Thymus (tissue), 14 donors: ENCODE measurements at places on chromosomes 3 and 15.
A peak's percentile ranks its signal among the peaks of the same experiment; 100 is the strongest.

DNA sequence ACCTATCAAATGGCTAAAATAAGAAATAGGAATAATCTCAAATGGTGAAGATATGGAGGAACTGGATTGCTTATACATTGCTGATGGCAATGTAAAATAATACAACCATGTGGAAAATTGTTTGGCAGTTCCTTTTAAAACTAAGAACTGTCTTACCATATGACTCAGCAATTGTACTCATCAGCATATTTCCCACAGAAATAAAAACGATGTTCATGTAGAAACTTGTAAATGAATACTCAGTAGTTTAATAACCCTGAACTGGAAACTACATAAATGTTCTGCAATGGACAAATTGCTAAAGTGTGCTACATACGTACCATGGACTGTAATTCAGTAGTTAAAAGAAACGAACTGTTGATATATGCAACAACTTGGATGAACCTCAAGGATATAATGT is 253.9 kb upstream of the RBMS3 start:
- DNase-seq: no peak

- DNase-seq: peak; percentile 71
Observed at GRCh38 chr3:71010726-71011455, 572.6 kb downstream of the FOXP1 start.

DNA sequence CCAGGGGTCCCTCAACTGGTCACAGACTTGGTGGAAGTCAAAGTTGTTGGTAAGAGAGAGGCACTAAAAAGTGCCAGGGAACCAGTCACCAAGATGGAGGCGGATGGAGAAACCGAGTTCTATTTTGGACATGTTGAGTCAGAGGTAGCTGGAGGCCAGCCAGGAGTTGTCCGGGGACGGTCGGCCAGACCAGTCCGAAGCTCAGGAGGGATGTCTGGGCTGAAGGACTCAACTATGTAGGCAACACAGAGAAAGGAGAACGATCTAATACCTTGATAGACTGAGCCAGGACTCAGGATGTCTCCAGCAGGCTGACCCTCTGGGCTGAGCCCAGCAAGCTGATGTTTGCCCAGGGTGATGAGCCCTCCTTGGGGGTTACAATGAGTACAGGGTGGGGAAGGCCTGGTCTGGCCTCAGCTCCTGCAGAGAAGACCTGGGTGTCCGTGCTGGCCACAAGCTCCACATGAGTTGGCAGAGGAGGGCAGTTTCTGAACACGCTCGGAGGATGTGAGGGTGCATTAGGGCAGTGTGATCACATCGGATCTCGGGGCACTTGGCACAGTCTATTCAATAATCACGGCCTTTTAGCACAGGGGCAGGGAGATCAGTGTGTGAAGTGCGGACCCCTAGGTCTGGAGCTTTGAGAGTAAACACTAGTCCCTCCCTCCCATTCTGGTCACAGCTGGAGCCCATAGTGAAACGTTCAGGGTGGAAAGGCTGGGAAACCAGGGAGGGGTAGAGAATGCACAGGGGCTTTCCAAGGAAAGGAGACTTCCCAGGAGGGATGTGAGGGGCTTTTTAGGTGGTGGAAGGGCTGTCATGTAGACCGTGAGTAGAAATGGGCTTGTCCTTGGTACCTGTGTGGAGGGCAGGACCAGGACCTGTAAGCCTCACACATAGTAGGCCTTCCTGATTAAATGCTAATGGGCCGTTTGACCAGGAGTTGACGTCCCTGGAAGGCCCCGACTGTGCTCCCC is 111.9 kb downstream of the ETFA start:
- no peak for DNase-seq

DNA sequence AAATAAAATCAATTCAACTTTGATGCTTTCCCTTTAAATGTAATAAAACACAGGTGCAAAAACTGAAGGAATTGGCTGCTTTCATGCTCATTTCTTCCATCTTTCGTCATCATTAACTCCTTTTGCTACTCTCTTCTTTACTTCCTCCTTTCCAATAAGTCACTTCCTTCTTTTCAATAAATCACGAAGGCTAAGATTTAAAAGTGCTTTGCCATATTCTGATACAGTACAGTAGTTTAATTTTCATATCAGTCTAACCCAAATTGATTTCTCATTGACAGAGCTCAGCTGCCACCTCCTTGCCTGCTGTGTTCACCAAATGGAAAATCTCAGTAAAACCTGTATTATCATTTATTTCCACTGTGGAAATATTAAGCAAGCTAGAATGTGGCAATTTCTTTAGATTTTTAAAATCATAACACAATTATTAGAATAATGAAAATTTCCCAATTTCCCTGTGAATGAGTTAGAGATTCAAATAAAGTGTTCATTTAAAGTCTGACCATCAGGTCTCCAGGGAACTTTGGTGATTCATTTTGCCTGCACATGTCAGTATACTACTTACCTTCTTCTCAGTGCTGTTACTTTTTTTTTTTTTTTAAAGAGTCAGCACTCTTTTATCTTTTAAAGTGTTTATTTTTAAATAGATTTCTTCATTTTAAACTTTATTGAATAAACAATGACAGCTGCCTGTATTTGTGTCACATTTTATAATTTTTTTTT is 41.6 kb downstream of the NANOGP8 start:
- DNase-seq: no peak

DNA sequence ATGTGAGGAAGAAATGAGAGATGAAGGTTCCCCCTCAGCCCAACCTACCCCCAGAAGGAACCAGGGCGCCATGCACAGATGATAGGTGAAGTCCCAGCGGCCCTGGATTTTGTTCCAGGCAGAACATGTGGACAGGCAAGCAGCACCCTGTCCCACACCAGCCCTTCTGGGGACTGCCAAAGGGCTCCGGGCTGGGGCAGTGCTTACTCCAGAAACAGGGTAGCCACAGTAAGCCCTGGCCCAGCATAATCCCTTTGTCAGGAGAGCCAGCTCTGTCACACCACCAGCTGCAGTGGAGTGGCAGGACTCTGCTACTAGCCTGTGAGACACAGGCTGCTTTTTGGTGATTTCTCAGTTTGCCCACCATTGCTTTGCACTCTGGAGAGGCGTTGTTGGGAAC is 6.3 kb downstream of the FBXL22 start:
- no peak for DNase-seq

- no peak for DNase-seq
Observed at GRCh38 chr15:67109141-67110034, 44.0 kb downstream of the SMAD3 start.

DNA sequence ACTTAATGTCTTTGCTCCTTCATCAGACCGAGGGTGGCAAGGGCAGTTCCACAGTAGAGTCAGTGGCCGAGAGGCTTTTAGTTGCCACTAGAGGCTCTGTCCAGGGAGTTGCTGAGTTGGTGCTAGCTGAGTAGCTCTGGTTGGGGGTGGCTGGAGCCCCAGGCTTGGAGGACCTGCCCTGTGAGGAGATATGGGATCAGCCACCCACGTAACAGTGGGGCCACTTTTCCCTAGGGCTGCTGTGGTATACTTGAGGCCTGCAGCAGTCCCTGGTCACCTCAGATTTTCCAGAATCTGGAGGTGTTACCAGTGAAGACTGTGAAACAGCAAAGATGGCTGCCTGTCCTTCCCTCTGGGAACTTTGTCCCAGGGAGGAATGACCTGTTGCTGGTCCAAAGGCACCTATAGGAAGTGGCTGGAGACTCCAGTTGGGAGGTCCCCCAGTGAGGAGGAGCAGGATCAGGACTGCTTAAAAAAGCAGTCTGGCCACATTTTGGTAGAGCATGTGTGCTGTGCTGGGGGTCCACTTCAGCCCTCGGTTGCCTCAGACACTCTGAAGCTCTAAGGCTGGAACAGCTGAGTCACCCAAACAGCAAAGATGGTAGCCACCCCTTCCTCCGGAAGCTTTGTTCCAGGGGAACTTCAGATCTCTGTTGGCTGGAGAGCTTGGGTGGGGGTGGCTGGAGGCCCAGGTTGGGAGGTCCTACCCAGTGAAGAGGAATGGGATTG is 72.9 kb downstream of the AKAP13 start:
- DNase-seq: no peak

- DNase-seq: no peak
Observed at GRCh38 chr3:171658841-171659240, 151.4 kb downstream of the PLD1 start.

DNA sequence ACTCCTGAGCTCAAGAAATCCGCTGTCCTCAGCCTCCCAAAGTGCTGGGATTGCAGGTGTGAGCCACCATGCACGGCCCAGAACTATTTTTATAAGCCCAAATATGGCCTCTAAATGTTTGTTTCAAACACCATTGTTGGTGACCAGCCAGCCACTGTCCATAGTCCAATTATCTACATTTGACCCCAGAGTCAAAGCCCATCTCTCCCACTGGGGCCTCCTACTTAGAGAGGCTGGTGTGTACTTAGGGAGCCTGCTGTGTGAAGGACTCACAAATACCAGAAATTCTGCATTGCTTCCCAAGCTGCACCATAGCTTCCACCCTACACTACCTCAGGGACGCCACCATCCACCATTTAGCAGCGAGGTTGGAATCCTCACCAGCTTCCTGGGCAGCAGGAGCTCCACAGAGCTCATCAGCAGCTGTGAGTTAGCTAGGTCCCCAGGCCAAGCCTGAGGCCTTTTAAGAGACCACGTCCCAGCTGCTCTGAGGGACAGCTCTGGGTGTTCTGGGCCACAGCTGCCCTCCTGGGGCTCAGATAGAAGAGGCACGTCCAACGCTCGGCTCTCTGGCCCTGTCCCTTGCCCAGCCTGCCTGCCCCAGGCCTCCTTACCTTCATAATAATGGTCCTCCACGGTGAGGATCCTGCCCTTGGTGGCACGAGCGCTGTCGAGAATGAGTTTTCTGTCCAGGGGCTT is 29.5 kb downstream of the TKT start:
- DNase-seq: no peak

- DNase-seq: no peak
Observed at GRCh38 chr3:108394016-108394415, 97.7 kb downstream of the HHLA2 start.

DNA sequence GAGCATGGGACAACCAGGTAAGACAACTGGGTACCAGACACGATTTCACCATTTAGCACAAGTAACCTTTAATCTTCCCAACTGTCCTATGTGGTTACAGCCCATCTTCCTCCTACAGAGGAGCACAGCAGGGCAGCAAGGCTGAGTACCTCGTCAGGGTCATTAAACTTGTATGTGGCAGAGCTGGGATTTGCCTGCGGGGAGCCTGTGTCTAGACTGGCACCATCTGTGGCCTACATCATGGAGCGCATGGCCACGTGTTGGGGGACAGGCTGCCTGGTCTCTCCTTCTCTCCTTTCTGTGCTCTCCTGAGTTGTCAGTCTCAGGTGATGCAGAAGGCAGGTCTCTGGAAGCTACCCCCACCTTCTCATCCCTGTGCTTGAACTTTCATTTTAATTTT is 32.2 kb downstream of the GOLGA6A start:
- DNase-seq: no peak

GRCh38 chr3:123169492-123169929 is 32.2 kb upstream of the SEC22A start:
- DNase-seq: no peak

- DNase-seq: no peak
Observed at GRCh38 chr15:45653702-45654424, 19.0 kb downstream of the SQOR start.

GRCh38 chr3:192840143-192840836 is 77.4 kb downstream of the MB21D2 start:
- DNase-seq: no peak

GRCh38 chr3:144237351-144237750 is 265.7 kb downstream of the DIPK2A start:
- DNase-seq: no peak

DNA sequence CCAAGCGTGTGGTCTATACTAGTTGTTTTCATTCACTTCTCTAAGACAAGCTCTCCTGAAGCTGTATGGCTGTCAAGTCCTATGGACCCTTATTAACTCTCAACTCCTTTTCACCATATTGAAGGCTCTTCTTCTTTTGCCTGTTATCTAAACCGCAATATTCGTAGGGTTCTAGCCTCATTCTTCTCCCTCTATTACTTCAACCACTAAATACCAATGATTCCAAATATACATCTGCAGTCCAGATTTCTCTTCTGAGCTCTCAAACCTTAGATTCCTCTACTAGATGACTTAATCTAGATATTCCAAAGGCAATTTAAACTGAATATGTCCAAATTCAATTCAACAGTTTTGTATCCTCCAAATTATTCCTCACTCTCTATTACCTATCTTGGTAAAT is 24.6 kb downstream of the AQR start:
- DNase-seq: no peak

- DNase-seq: no peak
Observed at GRCh38 chr3:72311425-72311824, 526.5 kb upstream of the PROK2 start.

- no peak for DNase-seq
Observed at GRCh38 chr3:188234132-188234531, 80.2 kb downstream of the LPP start.

GRCh38 chr15:60135961-60136360 is 131.8 kb downstream of the FOXB1 start:
- DNase-seq: no peak

GRCh38 chr3:170897978-170898377 is 10.5 kb downstream of the EIF5A2 start:
- DNase-seq: no peak

DNA sequence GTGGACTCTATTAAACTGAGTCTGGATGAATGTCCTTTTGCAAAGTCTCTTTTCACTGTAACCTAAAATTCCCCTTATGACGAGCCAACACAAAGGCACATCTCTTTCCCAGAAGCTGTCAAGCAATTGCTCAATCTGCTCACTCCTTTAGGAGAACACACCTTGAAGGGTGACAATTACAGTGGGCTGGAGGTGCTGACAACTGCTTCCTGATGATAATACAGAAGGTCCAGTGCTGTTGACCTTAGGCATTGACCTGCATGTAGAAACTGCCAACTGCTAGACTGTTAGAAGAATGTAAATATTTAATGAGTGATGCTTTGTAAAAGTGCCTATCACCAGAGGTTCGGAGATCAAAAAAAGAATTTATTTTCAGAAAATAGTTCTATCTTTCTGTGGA is 757.7 kb downstream of the GRM7 start:
- DNase-seq: no peak

GRCh38 chr3:197953325-197953724 is 3.3 kb downstream of the RPL35A start:
- no peak for DNase-seq

DNA sequence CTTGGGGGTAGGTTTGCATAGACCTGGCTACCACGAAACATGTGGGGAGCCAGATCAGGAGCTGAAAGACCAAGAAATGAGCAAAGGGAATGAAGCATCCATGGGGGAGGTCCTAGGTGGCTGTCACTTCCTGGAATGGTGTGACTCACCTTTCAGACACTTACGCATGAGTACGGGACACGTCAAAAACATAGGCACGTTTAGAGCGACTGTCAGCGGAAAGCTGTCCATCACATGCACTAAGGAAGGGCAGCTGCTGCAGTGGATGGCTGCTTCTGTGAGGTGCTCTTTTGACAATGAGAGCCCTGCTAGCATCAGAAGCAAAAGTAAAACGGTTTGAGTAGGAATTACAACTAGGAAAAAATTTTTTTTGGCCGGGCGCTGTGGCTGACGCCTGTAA is 244.6 kb upstream of the CCDC54 start:
- DNase-seq: no peak

GRCh38 chr3:156811089-156811862 is 14.9 kb upstream of the LEKR1 start:
- DNase-seq: no peak

- no peak for DNase-seq
Observed at GRCh38 chr3:154285221-154285620, 39.1 kb downstream of the DHX36 start.

GRCh38 chr3:14286887-14287500 is 108.4 kb downstream of the LSM3 start:
- no peak for DNase-seq
